Brain (organoid and tissue), 16 donors: ENCODE measurements at places on chromosomes 3 and 15.

- DNase-seq, result no peak
Observed at GRCh38 chr3:31530039-31530959, 2.4 kb upstream of the STT3B start.

DNA sequence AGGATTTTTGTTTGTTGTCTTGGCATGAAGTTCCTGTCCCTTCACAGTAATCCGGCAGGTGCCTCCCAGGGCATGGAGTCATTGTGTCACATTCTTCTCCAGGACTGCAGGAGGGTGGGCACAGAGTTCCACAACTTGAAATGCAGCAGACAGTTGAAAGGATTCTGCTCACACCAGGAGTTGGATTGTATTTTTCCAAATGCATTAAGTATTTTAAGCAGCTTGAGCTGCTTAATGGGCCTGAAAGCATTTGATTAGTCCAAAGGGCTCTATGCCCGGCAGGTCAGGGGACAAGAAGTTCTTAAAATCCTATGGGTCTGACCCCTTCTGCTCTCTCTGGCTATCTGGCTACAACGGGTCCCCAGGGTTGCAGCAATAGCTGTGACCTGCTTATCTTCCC is 92.9 kb downstream of the APBA2 start:
- no peak for DNase-seq

- no peak for DNase-seq
Observed at GRCh38 chr3:172320468-172320867, 127.8 kb downstream of the GHSR start.

DNA sequence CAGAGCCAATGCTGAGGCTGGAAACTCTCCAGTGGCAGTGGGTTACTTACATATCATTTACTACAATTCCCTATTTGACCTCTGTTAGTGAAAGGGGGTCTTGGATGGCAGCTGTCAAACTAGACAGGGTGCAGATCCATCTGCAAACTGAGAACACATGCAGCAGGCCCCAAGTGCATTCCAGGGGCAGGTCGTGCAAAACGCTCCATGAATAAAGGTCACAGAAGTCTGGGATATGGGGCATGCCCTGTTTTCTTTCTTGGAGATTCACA is 25.0 kb upstream of the RAD18 start:
- DNase-seq, result no peak

DNA sequence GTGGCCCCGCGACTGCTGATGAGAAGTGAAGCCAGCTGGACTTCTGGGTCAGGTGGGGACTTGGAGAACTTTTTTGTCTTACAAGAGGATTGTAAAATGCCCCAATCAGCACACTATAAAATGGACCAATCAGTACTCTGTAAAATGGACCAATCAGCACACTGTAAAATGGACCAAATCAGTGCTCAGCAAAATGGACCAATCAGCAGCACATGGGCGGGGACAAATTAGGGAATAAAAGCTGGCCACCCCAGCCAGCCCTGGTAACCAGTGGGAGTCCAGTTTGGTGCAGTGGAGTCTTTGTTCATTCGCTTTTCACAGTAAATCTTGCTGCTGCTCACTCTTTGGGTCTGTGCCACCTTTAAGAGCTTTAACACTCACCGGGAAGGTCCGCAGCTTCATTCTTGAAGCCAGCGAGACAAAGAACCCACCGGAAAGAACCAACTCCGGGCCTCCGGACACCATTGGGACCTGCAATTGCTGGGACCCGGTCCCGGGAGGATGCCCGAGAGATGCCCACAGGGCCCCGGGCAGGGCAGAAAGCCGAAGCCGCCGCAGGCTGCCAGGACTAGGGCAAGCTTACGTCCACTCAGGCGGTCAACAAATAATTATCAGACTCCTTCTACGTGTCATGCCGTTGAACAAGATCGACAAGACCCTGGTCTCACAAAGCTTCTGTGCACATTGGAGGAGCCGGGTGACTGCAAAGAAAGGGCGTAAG is 8.3 kb upstream of the NR2E3 start:
- DNase-seq, result no peak

DNA sequence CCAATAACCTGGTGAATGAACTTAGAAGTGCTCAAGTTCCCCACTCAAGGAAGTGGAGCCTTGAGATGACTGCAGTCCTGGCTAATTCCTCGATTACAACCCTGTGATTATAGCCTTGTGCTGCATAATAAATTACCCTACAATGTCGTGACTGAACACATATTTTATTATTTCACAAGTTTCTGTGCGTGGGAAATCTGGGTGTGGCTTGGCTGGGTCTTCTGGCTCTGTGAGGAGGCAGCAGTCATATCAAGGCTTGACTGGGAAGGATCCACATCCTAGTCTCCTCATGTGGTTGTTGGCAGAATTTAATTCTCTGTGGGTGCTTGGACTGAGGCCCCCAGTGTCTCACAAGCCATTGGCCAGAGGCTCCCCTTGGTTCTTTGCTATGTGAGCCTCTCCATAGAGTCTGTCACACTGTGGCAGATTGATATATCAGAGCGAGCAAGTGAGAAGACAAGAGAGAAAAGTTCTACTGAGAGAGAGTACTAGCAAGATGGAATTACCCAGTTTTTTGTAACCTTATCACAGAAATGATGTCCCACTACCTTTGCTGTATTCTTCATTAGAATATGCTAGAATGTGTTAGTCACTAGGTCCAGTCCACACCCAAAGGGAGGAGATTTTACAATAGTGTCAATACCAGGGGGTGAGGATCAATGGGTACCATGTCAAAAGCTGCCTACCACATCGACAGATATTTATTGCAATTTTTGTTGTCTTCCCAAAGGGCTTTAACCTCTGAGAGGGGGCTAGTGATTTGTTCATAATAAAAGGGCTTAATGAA is 102.8 kb upstream of the TBC1D5 start:
- DNase-seq, result no peak

DNA sequence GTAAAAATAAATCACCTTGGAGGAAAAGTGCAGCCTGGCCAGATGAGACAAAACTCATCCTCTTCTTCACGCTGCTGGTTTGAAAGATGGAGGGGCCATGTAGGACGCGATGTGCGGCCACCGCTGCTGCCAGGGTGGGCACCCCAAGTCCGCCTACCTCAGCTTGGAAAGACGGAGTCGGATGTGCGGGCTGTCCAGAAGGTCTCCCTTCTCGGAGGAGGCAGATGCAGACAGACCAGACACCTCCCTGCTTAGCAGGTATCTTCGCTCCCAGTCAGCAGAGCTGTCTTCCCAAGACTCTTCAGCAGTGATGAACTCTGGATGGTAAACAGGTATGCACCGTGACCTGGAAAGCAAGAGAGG is 71.4 kb downstream of the OCA2 start:
- no peak for DNase-seq

DNA sequence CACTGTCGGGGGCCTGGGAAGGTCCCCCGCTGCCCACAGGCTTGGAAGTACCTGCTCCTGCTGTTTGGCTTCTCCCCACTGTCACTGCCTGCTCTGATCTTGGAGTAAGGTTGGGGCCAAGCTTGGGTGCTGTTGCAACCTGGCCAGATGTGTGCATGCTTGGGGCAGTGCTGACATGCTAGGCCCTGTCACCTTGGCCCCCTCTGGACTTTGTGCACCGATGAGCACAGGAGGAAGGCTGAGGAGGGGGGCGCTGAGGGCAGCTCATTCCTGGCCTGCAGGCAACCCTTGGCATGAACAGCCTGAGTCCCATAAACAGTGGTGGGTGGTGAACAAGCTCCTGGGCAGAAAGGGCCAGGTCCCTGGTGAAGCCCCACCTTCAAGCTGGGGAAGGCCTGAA is 4.0 kb upstream of the XCR1 start:
- DNase-seq, result no peak

DNA sequence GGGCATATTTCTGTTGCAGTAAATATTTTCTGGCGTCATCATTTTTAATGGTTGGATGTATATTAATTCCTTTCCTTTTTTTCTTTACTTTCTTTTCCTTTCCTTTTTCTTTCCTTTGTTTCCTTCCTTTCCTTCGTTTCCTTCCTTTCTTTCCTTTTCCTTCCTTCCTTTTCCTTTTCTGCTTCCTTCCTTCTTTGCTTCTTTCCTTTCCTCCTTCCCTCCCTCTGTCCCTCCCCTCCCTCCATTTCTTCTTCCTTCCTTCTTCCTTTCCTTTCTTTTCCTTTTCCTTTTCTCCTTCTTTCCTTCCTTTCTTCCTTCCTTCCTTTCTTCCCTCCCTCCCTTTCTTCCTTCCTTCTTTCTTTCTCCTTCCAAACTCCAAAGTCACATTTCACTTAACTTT is 54.9 kb upstream of the LYSMD4 start:
- DNase-seq, result no peak

DNA sequence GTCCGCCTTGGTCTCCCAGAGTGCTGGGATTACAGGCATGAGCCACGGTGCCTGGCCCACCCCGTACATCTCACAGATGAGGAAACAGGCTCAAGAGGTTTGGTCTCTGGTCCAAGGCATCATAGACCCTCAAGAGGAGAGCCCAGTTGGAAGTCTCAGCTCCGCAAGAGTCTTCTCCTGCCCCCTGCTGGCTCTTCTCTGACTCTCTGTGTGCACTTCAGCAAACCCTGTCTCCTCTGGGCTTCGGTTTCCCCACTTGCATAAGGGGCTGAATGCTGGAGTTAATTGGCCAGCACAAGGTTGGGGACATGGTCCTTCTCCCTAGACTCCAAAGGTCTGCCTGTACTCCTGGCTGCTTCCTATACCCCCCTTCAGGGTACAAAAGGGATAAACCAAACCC is 3.9 kb downstream of the MST1R start:
- DNase-seq, result peak; percentile 18

DNA sequence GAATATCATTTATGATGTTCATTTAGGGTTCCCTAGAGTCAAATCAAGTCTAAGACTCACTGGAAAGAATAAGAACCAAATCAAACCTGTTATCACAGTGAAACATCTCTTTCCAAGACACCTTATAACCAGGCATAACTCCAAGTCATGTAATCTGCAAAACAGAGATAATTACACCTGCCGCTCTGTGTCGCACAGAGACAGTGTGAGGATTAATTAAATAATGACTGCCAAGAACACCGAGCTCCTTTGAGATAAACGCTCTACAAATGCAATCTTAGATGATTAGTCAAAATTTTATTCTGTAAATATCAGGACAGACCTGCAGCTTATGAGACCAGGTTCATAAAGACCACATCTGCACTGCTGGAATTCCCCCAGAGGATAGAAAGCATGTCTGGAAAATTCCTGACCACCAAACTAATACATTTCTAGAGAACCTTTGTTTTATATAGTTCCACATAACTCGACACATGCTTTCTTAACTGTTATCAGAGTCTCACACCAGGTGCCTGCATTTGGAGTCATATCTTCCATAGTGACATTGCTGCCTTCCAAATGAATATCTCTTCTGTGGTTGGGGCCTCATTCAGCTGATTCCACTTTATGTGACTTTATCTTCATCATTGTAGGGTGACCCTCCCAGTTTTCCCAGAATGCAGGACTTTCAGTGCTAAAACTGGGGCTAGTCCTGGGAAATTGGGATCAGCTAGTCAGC is 252.8 kb downstream of the CD47 start:
- peak; percentile 67 for DNase-seq

DNA sequence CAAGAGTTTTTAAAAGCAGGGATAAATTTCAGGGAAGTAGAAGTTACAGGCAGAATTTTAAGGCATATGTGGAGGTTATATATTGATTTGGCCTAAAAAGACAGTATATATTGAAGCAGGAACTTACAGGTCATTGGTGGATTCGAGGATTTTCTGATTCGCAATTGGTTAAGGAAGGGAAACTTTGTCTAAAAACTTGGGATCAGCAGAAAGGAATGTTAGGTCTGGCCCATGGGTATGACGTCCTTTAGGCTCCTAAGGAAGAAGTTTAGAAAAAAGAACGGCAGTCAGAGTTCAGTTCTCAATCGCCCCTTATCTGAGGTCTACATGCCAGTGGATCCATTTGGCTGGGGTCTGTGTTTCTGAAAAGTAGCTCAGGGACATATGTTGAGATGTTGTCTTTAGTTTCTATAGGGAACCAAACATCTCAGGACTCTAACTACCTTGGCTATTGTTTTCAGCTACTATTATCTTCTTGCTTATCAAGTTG is 33.2 kb upstream of the ACP3 start:
- no peak for DNase-seq

DNA sequence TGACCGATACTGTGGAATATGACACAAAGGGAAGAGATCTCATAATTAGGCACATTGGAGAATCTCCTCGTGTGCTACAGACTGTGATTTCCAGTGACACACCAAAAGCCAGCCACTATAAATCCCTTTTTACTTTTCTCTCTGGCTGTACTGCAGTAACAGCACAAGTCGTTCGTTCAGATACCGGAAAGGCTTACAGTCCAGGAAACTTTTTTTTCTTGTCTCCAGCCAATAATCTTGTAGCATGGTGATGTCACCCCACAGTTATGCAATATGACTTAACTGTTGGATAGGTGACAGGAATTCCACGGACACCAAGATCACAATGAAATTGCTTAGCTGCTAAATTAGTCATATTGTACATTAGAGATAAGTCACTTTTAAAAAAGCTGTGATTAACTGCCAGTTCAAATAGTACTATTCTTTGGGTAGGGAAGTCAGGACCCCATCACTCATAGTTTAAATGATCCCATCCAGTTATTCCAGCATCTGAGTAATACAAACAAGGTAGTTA is 36.3 kb upstream of the TSC22D2 start:
- DNase-seq, result peak; percentile 74

- DNase-seq, result no peak
Observed at GRCh38 chr15:41982133-41982930, 10.0 kb upstream of the EHD4 start.

DNA sequence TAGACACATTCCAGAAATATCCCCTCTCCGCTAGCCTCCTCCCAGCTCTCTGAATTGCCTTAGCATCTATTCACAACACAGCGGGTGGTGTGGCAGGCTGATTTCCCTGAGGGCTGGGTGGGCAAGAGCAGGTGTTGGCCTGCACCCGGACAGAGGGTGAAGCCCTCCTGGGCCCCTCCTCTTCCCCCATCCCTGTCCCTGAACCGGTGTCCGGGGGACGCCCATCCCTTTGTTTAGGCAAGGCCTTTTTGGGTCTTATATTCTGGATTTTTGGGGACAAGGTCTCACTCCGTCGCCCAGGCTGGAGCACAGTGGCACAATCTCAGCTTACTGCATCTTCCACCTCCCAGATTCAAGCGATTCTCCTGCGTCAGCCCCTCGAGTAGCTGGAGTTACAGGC is 55.2 kb upstream of the KLHL25 start:
- no peak for DNase-seq
